ENCODE measurements at places on chromosomes 7 and 10. TPM values are rescaled to one million over a fixed set of nuclear protein-coding genes. Genes with fewer than 3 reads are reported as not detected.
A peak's percentile ranks its signal among the peaks of the same experiment; 100 is the strongest.

DNA sequence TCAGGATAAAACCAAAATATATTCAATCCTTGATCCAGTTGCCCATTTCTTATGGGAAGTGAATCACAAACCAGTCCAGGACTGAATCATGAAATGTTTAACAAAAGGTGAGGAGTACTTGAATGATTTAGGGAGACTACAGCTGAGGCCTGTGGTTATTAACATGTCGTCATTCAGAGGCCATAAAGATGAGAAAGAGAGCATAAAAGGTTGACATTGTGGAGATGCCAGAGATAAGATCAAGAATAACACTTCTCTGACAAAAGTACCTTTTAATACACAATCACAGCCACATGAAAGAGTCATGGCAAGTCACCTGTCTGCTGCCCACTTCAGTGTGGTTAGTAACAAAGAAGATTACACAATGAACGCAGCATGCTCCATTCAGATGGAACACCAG lies 1195.7 kb upstream of the SORCS1 start:
- no peak for DNase-seq

PLAC9 gene
- total RNA-seq: 131 TPM

DNA sequence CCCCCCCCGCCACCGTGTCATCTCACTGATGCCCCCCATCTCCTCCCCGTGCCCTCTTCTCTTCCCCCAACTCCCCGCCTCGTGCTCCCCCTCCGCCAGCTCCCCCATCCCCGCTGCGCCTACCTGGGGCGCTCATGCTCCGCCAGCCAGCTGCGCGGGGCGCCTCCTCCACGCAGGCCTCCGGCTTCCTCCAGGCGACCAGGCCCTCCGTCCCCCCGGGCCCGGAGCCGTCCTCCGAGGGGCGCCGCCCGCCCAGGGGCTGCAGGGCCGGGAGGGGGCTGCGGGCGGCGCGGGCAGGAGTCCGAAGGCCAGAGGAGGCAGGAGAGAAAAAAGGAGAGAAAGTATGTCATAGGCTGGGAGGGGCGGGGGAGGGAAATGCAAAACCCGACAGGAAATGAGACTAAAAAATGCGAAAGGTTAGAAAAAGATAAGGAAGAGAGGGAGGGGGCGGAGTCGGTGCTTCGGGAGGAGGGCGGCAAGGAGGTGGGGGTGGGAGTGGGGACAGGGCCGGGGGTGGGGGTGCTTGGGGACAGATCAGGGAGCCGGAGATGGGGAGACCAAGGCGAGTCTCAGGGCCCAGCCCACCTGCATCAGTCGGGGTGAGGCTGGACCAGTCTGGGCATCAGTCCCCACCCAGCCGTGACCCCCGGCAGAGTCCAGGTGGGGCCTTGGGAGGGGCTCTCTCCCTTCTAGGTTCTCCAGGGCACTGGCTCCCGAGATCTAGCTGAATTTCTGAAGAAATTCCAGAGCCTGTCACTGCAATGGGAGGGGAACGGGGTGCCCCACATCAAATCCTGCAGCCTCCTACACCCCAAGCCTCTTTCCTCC lies at the start of gene CARD11:
TSS of gene CARD11 (minus strand) at position 324 of the 828 bp plus-strand sequence. CDS start 85,361 bp downstream, outside the sequence.
- no peak for DNase-seq

DNA sequence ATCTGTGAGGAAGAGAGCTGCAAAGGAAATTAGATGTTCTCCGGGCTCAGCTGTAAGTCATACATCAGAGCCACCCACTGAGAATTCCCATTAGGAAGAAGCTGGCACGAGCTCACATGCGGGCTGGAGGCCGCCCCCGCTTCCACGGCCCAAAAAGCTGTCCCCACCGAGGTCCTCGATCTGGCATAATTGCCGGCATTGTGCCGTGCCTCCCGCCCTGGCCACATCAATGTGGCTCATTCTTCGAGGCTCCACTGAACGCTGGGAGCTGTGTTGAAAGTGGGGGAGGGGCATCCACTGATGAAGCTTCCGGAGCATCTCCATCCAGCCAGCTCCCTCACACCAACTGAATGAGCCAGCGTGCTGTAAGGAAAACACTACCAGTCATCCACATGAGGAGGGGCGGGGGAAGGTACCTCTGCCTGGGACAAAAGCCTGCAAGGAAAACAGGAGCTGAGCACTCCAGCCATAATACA lies 173.1 kb downstream of the PTPRN2 start:
- DNase-seq: no peak

TPK1 gene
- 5.6 TPM for total RNA-seq

CD36 gene
- total RNA-seq: 0.08 TPM

DNA sequence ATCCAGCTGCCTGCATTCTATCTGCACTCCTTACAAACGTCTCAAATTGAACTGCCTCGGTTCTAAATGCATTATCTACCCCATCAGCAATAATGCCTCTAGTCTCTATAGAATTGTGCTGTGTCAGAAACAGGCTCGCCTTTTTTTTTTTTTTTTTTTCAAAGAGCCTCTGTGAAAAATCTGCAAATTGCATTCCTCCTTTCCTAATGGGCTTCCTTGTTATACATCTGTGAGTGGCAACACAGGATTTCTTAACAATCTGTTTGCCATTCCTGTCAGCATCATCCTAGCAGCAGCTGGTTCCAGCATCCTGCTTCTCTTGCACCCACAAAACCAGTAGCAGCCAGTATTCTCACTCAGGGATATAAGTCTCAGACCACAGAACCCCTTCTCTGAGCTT lies 413.5 kb upstream of the SEMA3D start:
- no peak for DNase-seq

CCSER2 gene
- 66.8 TPM for total RNA-seq

- DNase-seq: no peak
Measured at GRCh38 chr10:124917428-124918190, 24.3 kb upstream of the ZRANB1 start.

C7orf57 gene
- total RNA-seq: not detected

- DNase-seq: no peak
Measured at GRCh38 chr7:79979437-79979836, 155.2 kb upstream of the GNAI1 start.

GRCh38 chr10:126813432-126813831 lies 91.8 kb upstream of the DOCK1 start:
- no peak for DNase-seq

DNA sequence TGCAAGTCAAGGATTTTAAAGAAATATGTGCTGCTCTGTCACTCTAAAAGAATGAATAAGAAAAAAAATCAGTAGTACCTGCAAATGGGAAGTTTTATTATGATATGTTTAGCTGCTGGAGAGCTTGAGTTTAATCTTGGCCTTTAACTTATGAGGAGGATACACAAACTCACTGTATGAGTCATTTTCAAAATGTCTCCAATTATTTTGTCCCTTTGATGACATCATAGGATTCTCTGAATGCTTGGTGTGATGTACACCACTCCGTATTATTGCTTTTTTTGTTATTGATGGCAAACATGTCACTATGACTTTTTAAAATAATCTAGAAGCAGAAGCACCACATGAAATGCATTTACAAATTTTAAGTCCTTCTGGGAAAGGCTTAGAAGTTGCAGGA lies 125.8 kb downstream of the RALA start:
- no peak for DNase-seq

GRCh38 chr7:118039963-118040489 lies 143.9 kb upstream of the LSM8 start:
- no peak for DNase-seq

CUZD1 gene
- total RNA-seq: 0.30 TPM

DNA sequence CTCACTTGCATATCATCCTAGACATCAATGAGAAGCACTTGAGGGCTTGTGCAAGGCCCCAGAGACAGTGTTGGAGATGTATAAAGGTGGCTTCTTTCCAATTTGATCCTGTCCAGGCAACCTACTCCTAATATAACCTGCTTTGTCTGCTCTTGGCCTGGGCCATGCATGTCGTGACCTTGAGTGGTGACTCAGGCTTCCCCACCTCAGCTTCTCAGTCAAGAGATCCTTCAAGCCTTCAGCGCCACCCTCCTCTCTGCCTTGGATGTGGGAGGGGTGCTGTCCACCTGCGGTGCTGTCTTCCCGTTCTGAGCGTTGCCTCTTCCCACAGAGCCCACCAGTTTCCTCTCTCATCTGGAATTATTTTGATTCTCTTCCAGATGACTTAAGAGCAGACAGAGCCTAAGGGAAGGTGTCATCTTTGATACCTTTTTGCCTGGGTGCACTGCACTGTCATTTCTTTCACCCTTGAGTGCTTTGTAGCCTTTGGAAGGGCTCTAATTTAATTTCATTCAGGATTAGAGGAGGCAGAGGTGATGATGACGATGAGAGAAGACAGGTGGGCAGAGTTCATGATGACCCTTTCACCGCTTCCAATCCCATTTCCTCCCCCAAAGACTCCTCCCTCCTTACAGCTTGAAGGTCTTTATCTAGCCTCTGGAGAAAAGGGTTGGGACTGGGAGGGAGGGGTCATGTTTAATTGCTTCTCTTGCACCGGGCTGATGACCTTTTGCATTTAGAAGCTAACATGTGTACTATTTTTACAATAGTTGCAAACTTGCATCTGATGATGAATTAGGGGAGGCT lies 6.9 kb downstream of the LSMEM1 start:
- DNase-seq: no peak

DNA sequence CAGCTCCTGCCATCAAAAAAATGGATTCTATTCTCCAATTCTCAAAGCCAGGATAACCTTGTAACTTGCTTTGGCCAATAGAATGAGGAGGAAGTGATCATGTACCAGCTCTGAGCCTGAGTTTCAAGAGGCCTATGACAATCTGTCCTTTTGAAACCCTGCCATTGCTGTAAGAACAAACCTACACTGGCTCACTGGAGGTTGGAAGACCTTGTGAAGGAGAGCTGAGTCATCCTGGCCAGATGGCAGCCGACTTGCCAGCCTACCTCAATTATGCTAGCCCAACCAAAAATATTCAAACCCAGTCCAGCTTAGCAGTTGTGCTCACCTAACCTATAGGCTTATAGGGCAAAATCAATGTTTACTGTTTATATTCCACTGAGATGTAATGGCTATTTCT lies 93.0 kb downstream of the HGF start:
- DNase-seq: no peak

GRCh38 chr10:1159131-1160061 lies 103.2 kb downstream of the WDR37 start:
- DNase-seq: peak; percentile 77

DNA sequence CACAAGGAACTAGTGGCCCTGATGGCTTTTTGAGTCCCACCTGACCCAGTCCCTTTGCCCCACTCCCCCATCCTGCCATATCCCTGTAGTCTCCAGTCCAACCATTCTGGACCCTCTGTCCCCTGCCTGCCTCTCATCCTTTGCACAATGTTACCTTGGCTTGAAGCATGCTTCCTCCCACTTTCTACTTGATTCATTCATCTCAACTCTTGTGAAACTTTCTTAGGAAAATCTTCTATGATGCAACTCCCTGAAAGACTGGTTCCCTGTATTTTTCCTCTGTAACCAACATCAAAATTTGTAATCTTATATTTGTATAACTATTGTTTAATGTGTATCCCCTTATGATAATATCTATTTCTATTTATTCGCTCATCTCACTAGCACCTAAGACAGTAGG lies 151.5 kb downstream of the LRRTM3 start:
- DNase-seq: no peak

ZRANB1 gene
- total RNA-seq: 26.8 TPM

HELLS gene
- 22.3 TPM for total RNA-seq

VKORC1L1 gene
- 23.1 TPM for total RNA-seq

DNA sequence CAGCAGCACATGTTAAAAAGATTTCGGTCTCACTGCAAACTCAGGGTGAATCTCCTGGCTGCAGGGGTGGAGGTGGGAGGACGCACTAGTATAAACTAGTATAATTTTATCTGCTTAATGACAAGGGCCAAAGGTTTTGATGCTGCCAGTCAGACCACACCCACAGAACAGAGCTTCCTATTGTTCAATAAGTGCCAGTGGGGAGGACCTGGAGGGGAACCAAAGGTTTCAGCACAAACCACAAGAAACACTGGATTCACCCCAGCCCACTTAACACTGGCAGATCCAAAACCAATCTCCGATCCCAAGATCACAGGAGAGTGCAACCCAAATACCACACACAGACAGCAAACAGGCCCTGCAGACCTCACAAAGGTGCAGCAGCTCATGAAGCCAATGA lies 6.6 kb downstream of the VOPP1 start:
- peak; percentile 48 for DNase-seq

All from osteocyte (in vitro differentiated cells).